Fibroblast of skin of scalp (primary cell): ENCODE measurements at places on chromosomes 3 and 15.

DNA sequence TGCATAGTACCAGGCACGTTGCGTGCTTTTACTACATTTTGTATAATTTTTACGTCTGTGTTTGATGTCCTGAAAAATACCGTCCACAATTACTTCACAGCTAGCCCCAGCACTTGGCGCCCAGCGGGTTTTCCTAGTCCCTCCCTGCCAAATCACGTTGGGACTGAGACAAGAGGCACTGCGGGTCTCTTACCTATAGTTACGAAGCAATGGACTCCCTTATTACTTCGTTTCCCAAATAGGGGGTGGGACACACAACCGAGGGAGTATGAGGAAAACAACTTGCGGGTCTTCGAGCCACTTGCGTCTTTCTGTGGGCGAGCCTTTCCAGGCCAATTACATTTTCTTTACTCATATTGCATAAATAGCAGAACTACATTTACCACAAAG lies 620 bp upstream of the CMSS1 start:
- no peak for DNase-seq

- no peak for DNase-seq
These were observed 65.6 kb upstream of the NEDD4 start for GRCh38 chr15:56058986-56059385.

GRCh38 chr3:109131276-109131675 lies 5.2 kb upstream of the C3orf85 start:
- no peak for DNase-seq

- DNase-seq = no peak
These were observed 103.7 kb downstream of the MYO5A start for GRCh38 chr15:52424856-52425431.

- DNase-seq = no peak
These were observed 3.6 kb upstream of the EFCAB12 start for GRCh38 chr3:129432036-129432435.

- peak; percentile 65 for DNase-seq
These were observed 5.2 kb downstream of the WNT5A start for GRCh38 chr3:55481744-55482495.

DNA sequence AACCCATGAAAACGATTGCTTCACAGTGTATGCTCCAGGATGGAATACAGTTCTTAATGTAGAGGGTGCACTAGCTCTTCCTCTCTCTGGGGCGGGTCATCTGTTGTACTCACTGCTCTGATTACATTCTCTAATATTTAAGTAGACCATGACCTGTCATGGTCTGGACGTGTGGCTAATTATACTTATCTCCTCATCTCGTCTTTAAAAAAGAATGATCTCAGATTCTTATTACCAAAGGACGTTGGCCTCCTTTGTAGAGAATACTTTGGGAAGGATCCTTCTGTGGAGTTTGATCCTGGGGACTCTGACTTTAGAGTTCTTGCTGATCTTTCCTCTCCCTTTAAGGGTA lies 48.4 kb upstream of the TRAK1 start:
- no peak for DNase-seq

- no peak for DNase-seq
These were observed 103.9 kb downstream of the HCN4 start for GRCh38 chr15:73264881-73265280.

- DNase-seq = peak; percentile 79
These were observed 10.8 kb upstream of the MFSD1 start for GRCh38 chr3:158790901-158791589.

- no peak for DNase-seq
These were observed 712.1 kb downstream of the MECOM start for GRCh38 chr3:168951368-168951767.

- no peak for DNase-seq
These were observed 143.1 kb upstream of the CHRNA7 start for GRCh38 chr15:31887246-31887645.

GRCh38 chr3:182570946-182571594 lies 222.2 kb upstream of the ATP11B start:
- DNase-seq = no peak
